ENCODE measurements at places on chromosomes 7 and 10. TPM values are rescaled to one million over a fixed set of nuclear protein-coding genes. Genes with fewer than 3 reads are reported as not detected.

DHX32 gene
- 23.5 TPM for total RNA-seq

GRCh38 chr10:106513352-106513771 lies 651.1 kb downstream of the SORCS1 start:
- no peaks in the 10 kb centered on the region for H3K36me3 ChIP-seq
- DNase-seq, result no peak
- no peak overlapping the region for H3K27ac ChIP-seq

TUBAL3 gene
- total RNA-seq, result not detected

- no peak overlapping the region for H3K27ac ChIP-seq
- H3K4me3 ChIP-seq, result no peak overlapping the region
- H3K27me3 ChIP-seq, result no peaks in the 10 kb centered on the region
- DNase-seq, result no peak
These were observed 76.4 kb upstream of the MAGI2 start for GRCh38 chr7:79529881-79530235.

- no peak overlapping the region for H3K27ac ChIP-seq
- no peaks in the 10 kb centered on the region for H3K27me3 ChIP-seq
- H3K4me1 ChIP-seq, result peaks cover 2% of the 10 kb centered on the region
These were observed 294.7 kb upstream of the AOAH start for GRCh38 chr7:37018954-37019353.

HMX2 gene
- total RNA-seq, result 0.28 TPM

- no peak overlapping the region for H3K27ac ChIP-seq
- H3K27me3 ChIP-seq, result no peaks in the 10 kb centered on the region
- no peak overlapping the region for H3K4me3 ChIP-seq
- no peaks in the 10 kb centered on the region for H3K36me3 ChIP-seq
These were observed 17.5 kb upstream of the BAG3 start for GRCh38 chr10:119633538-119634218.

PTPRN2 gene
- 0.51 TPM for total RNA-seq

- no peak for DNase-seq
- no peaks in the 10 kb centered on the region for H3K27me3 ChIP-seq
- no peaks in the 10 kb centered on the region for H3K36me3 ChIP-seq
- H3K27ac ChIP-seq, result no peak overlapping the region
- H3K4me1 ChIP-seq, result no peaks in the 10 kb centered on the region
- H3K4me3 ChIP-seq, result no peak overlapping the region
These were observed 10.9 kb downstream of the UCMA start for GRCh38 chr10:13223241-13223640.

CNPY1 gene
- total RNA-seq, result not detected
